T1000 (cell line): ENCODE measurements at places on chromosomes 3 and 15.

DNA sequence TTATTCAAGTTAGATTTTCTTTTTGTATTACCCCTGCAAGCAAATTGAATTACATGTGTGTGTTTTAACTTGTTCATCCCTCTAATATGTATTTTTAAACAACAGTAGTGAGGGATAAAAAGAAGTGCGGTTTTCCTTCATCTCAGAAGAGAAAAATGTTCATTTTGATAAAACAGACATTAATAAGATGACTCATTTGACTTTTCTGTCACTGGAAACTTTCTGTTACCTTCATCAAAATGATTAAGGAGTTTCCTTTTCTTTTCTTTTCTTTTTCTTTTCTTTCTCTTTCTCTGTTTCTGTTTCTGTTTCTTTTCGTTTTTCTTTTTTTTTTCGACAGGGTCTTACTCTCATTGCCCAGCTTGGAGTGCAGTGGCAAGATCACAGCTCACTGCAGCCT lies 53.0 kb downstream of the ECT2 start:
- DNase-seq: no peak

DNA sequence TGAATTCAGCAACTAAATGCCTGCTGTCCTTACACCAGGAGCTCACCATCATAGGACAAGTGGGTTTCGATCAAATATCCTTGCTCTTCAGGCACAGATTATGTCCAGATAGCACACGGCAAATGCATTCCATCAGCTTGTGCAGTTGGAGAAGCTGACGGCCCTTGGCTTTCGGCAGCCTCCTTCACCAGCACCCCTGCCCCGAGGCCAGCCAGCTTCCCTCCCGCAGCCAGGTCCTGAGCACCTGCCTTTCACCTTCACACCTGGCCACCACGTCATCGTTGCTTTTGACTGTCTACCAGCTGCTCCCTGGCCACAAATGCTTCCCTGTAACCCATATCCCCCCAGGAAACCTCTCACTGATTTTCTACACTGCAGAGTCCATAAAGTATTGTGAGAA lies 355.5 kb downstream of the OCA2 start:
- no peak for DNase-seq

GRCh38 chr3:102207151-102207571 lies 227.7 kb upstream of the ZPLD1 start:
- DNase-seq: no peak

DNA sequence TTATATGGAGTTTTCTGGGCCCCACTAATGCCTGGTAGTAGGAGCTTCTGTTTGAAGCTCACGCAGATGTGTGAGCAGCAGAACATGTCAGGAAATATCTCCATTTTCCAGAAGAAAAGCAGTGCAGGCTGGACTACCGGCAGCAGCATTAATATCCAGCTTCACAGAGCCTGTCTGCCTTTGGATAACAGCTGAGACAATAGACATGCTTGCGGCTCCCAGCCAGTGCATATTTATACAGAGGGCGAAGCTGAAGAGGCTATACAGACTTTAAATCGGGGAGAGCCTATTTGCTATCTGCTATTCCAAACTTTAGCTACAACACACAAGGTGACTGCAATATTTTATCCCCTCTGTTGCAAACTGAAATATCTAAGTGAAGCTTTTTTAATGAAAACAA lies 250.1 kb upstream of the WNT5A start:
- no peak for DNase-seq

DNA sequence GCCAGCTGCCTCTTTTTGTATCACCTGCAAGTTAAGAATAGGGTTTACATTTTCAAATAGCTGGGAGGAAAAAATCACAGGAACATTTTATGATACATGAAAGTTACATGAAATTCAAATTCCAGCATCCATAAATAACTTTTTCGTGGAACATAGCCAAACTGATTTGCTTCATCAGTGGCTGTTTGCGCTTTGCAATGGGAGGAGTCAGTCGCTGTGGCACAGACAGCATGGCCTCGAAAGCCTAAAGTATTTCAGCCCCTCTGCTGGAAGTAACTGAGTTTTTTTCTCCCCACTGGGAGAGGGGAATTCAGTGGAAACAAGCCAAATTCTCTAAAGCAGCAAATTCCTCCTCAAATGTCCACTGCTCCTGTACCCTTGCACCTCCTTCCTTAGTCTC lies 271.9 kb downstream of the SUCLG2 start:
- no peak for DNase-seq

DNA sequence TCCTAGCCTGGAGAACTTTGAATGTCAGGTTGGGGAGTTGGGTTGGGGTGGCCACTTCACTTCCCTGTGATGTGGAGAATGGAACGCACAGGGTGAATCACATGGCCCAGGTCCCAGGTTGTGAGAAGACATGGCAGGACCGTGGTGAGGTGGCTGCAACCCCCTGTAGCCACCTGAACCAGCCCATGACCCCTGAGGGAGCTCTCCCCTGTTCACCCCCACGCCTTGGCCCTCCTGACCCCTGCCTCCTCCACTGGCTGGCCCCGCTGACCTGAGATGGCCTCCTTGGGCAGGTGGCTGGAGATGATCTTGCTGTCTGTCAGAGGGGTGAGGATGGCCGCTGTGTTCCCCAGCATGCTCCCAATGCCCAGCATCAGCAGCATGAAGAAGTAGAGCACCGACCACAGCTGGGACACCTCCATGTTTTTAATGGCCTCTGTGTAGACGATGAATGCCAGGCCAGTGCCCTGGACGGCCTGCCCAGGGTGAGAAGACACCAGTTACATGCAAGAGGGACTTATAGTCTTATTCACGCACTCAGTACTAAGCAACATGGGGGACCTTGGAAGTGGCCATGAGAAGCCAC lies 31.0 kb downstream of the SLC6A20 start:
- no peak for DNase-seq

DNA sequence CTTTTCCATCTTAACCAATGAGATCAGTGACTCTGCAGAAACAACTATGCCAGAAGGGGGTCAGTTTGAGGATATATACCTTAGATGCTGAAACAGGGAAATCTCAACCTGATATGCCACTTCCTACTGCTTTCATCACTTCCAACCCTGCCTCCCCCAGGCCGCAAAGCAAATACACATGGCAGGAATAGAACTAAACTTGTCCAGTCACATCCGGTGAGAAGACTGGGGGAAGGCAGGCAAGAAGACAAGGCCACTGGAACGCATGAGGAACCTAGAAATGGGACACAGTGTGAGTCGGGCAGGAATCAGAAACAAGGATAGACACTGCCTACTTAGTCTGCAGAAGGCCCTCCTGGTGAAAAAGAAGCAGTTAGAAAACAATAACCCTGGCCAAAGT lies 90.6 kb downstream of the MYO5A start:
- DNase-seq: no peak

DNA sequence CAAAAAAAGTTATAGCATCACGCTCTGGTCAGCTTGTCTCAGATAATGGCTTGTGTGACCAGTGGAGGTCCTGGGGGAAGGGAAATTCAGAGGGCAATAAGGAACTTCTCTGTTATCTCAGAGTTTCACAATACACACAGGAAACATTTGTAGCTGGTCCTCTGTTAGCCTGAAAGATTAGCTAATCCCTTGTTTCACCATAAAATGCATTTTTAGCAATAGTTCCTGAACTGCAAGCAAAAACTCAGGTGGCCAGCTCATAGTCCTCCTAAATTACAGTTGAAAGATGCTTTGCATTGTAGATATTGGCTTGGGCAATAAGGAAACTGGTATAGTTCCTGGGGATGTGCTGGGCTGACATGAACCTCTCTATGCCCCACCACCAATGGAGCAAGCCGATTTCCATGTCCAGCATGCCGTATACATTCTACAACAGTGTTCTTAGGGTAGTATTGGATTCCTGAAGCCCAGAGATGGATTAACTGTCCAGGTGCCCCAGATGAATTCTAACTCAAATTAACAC lies 141.5 kb upstream of the TBL1XR1 start:
- DNase-seq: no peak

DNA sequence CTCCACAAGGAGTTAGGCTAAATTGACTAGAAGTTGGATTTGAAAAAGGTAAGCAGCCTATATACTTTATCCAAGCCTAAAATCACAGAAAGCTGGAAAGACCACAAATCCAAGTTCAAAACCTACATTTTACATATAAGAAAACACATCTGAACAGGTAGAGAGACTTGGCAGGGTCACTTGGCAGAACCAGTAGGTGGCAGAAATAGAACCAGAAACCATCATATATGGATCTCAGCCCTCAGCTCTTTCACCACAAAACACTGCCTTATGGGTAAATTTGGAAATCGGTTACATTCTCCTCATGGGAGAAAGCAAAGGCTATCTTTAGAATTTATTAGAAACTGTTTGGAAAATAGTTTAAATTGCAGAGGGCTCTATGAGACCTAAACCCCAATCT lies 44.2 kb downstream of the MKRN2 start:
- DNase-seq: no peak

DNA sequence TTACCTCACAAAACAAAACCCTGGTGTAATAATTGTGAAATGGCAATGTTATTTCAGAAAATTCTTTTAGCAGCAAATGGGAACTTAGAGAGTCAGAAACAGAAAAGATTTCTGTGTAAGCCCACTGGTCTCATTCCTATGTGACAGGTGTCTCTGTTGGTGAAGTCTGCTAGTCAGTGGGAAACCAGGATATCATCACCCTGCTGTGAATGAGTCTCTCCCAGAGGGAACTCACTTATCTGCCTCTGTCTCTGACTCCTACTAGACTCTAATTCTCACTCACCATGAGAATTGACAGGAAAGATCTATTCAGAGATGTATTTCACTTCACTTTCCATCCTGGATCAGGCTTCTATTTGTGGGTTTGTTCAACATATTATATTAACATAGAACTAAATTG lies 266.0 kb downstream of the EPHA3 start:
- DNase-seq: no peak

GRCh38 chr3:14371573-14372474 lies 30.6 kb upstream of the SLC6A6 start:
- peak; percentile 68 for DNase-seq

- DNase-seq: no peak
Observed at GRCh38 chr3:160114355-160114995, 110.7 kb upstream of the C3orf80 start.

DNA sequence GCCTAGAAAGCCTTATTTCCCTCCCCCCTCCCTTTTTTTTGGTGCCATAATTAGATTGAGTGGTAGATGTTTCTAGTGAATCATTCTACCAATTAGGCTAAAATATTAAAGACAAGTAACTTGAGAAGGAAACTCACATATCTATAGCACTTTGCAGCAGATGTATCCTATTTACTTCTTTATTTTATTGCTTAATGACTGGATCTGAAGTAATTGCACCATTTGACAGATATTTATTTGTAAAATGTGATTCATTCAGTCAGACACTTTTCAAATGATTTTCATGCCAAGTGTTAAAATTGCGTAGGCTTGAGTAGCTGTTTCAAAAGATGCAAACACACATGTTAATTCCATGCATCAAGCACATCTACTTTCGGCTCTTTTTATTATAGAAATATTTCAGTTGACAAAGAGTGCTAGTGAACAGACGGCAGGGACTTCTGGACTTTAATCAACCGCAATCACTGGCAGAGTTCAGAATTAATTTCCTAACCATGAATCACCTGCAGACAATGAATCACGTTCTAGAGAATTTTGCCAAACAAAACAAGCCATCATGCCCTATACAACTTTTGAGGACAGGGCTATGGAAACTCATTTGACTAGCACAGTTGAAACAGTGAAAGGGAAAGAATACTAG lies 636.8 kb downstream of the MECOM start:
- DNase-seq: no peak

DNA sequence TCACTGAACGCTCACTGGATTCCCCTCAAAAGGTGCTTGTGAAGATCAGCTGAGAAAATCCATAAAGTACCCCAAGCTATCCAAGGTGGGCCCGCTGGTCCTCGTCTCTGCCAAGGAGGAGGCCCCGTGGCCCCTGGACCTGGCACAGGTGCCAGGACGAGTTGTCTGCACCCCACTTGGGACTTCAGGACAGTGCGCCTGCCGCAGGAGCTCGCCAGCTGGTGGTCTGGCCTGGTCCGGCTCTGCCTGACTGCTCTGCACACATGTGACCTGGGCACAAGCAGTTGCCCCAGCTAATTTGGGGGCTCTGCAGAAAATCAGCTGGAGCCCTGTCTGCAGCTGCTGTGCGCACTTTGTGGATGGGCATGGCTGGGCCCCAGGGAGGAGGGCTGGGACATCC lies 159.9 kb downstream of the NSMCE3 start:
- DNase-seq: no peak

DNA sequence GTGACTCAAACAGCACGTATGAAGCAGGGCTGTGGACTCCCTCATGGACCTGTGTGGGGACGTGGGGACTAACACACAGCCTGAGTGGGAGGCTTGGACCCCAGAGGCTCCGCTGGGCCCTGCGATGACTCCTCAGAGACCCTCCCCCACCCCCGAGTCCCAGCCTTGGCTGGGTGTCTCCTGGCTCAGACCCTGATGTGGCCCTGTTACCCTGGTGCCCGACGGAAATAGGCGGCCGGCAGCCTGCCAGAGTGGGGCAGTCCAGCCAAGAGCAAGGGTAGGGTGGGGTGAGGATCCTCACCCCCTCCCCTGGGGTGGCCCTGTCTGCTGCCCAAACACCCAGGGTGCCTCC lies 15.3 kb downstream of the TNK2 start:
- DNase-seq: no peak

GRCh38 chr15:44554934-44555723 lies 18.2 kb downstream of the EIF3J start:
- no peak for DNase-seq

GRCh38 chr15:57213862-57214261 lies 162.4 kb upstream of the CGNL1 start:
- no peak for DNase-seq

DNA sequence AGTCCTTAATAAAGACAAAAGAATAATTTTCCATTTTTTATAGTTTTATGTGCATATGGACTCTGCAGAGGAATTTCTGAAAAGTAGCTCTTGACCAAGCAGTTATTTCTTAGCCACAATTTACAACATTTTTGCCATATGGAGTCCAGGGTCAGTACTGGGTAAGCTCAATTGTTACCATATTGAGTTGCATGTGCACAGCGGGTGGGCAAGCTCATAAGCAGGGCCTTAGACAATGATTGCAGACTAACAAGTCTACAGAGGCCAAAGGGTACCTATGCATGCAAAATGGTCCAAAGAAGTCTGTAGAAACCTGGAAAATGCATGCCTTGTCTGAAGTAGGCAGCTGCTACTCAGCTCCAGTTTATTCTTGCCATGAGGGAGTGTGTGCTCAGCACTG lies 19.0 kb upstream of the ARHGEF26 start:
- DNase-seq: no peak

DNA sequence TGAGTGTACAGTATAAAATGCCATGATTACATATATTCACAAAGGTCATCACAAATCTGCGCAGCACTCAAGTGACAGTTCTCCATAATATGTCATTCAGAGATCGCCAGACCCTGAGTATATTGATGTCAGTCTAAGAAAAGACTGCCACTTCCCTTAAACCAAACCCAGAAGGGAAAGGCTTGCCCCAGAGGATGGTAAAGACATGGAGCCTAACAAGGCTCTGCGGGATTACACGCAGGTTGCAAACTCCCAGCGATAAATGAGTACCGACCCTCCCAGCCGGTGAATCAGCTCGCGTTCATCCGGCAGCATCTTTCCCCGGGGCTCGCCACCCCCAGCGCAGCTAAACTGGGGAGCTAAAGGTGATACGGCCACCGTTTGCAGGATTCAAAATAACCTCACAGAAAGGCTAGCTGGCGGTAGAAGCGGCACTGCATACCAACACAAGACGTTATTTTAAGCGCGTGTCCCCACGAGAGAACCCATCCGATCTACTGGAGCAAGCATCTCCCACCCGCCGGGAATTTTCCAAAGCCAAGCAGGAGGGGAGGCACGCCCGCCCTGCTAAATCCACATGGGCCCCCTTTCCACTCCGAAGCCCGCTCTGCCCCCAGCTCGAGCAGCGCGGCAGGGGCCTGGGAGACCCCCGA lies 643 bp downstream of the MYO5A start:
- no peak for DNase-seq
